ENCODE measurements at places on chromosomes 6 and 20. TPM values are rescaled to one million over a fixed set of nuclear protein-coding genes. Genes with fewer than 3 reads are reported as not detected.

DNA sequence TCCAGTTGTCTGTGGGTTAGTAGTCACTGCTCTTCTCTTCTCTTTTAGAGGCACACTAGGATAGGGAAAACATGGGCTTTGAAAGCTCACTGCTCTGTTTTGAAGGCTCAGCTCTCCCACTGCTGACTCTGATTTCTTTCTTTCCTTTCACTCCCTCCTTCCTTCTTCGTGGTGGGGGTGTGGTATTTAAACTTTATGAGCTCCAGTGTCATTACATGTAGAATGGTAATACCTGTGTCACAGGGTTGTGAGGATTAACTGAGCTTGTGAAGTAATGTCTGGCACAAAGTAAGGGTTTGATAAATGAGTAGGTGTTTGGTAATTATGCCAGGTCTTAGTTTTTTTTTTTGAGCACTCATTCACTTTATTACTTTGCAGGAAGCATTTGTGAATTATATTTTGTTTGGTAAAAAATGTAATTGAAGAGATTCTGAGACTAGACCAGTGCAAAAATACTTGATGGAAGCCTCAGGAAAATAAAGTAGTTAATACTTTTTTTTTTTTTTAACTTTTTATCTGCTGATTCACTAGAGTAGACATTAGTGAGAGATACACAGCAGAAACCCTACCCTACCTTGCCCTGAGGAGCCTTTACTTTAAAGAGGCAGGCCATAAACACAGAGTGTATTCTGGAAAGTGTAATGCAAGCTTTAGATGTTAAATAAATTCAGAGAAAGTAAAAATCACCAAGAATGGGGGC, 17.3 kb downstream of the SMAP1 start:
- DNase-seq: no peak
- no peak overlapping the region for H3K27ac ChIP-seq

DNA sequence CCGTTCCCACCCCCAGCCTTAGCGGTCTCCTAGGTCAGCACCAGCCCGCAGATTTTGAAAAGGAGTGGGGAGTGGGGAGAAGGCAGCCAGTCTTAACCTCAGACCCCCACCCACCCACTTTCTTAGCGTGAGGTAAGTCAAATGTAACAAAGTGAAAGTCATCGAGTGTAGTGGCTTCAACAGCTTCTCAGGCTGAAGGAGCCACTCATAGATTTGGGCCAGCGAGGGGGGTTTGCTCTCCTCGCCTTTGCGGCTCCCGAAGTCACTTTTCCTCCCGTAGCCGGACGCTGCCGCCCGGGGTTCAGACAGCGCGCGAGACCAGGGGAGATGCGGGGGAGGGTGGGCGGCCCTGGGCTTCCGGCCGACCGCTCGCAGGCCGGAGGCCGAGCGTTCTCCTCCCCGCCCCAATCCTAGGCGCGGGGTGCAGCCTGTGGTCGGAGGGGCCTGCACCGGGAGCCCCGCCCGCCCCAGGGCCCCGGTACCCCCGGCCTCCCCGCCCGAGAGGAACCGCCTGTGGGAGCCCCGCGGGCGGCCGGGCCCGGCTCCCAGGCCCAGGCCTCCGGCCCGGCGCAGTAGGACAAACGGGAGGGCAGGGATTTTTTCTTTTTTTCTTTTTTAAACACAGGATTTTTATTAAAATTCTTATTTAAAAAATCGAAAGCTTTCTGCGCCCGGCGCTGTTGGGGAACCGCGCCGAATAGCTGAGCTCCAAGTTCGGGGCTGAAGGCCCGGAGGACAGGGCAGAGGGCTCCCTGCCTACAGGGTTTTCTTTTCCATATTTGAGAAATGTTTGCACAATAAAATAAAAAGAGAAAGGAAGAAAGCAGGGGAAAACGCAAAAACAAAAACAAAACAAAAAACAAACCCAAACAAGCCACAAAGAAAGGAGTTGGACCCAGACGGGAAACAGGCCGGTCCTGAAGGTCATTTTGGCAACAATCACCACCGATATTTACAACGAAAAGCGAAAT, 3.2 kb downstream of the NKX2-2 start:
- H3K4me3 ChIP-seq: peak overlapping the region; percentile 77
- DNase-seq: no peak
- no peaks in the 10 kb centered on the region for H3K36me3 ChIP-seq
- H3K4me1 ChIP-seq: peaks cover 36% of the 10 kb centered on the region
- H3K27me3 ChIP-seq: peaks cover 52% of the 10 kb centered on the region
- H3K27ac ChIP-seq: no peak overlapping the region

DNA sequence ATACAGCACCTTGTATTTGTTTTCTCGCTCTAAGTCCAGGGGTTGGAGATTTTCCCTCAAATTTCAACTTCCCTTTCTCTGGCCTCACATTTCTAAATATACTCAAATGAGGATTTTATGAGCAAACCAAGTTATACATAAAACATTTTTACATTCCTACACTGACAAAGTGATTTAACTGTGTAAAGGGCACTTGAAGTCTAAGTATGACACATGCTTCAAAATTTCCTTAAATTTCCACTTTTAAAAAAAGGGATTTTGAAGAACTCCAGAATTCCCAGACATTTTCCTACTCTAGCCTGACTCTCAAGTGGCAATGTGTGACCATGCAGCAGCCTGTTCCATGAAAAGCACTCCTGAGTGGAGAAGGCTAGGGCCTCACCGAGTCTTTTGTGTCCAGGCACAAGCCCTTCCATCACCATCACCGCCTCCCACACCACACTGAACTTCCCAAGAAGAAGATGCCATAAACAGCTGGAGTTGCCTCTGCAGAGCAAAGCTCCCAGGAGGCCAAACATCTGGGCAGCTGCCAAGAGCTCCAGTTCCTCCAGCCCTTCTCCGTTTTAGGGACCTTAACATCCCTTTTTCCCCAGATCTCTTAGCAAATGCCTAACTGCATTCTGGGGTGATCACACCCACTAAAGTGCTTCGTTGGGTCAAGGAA, 68.9 kb downstream of the NCR2 start:
- H3K4me1 ChIP-seq: no peaks in the 10 kb centered on the region
- H3K27me3 ChIP-seq: peaks cover 37% of the 10 kb centered on the region
- no peaks in the 10 kb centered on the region for H3K36me3 ChIP-seq
- no peak for DNase-seq
- H3K27ac ChIP-seq: no peak overlapping the region

DNA sequence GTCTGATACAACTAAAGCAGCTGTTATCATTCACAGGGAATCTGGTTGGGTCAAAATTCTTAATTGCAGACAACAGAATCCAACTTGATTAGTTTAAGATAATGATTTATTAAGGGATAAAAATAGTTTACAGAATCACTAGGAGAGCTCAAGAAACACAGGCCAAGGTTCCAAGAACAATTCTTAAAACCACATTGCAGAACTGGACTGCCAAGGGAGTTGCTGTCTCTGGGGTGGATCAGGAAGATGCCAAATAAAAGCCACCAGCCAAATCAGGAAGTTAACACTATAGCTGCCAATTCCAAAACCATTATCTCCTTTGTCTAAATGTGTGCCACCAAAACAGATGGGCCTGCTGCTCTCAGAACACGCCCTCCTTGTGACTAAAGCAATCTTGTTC, 53.7 kb downstream of the NUDT3 start:
- H3K27ac ChIP-seq: no peak overlapping the region
- DNase-seq: no peak

DNA sequence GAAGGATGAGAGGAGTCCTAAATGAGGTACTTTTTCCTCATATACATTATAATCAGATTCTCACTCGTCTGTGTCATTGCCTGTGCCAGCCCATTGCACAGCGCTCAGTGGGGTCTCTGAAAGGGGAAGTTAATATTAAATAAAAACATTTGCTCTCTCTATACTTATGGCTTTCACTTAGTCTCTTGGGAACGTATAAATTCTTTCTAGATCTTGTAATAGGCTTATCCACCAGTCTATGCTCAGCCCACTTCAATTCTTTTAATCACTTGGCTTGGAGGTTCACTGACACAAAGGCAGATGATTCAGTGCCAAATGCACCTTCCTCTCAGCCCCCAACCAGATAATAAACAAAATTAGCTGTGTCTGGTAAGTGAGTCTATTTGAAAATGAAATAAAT, 164.3 kb upstream of the OGFRL1 start:
- DNase-seq: no peak
- H3K27ac ChIP-seq: no peak overlapping the region
- peaks cover 2% of the 10 kb centered on the region for H3K27me3 ChIP-seq
- H3K36me3 ChIP-seq: no peaks in the 10 kb centered on the region

GRCh38 chr6:3905945-3906845, 57.0 kb downstream of the FAM50B start:
- no peak overlapping the region for H3K27ac ChIP-seq
- H3K4me3 ChIP-seq: no peak overlapping the region
- no peaks in the 10 kb centered on the region for H3K36me3 ChIP-seq

DNA sequence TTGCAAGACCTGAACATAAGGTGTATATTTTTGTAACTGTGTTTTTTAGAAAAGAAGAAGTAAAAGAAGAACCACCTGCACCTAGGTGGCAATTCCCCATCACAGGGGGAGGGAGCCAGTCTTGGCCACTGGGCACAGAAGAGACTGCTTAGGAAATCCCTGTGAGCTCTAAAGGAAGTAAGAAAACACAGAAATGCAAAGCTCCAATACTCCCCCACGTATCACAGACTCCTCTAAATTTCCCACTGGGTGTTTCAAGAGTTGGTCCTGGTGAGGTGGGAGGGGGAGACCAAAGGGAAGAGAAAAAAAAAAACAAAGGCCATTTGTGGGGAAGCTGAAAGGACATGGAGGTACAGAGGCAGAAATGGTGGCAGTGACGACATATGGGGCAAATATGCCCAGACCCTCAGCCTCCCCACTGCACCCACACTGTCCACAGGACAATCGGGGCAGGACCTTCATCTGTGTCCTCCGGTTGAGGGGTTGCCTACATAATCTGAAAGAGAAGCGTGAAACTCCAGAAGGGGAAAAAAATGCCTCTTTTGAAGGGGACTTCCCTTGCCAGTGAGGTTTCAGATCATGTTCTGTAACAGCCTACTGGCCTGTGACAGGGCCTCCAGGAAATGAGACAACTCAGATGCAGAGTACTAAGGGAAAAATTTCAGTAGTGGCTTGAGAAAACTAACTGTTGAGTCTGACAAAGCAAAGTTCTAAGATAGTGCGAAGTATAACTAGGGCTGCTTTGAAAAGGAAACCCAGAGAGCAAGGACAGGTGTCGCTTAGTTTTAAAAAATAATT, 226.2 kb upstream of the MARCKS start:
- H3K4me3 ChIP-seq: peak overlapping the region; percentile 87
- peaks cover 89% of the 10 kb centered on the region for H3K4me1 ChIP-seq
- H3K27me3 ChIP-seq: no peaks in the 10 kb centered on the region
- no peaks in the 10 kb centered on the region for H3K36me3 ChIP-seq

DNA sequence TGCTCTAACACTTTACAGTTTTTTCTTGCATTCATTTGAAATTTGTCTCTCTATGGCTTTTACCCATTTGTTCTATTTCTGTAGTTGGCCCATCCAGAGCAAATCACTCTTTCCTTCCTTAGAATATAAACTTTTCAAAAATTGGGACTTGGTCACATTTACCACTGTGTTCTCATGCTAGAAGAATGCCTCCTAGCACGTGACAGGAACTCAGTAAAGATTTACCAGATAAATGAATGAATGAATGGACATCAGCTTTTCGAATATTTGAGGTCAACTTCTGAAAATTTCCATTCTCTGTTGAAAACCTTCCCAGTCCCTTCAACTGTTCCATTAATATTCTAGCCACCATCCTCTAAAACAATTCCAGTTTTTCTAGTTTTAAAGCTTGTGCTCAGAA, 294.5 kb downstream of the CD83 start:
- no peak overlapping the region for H3K4me3 ChIP-seq
- H3K27ac ChIP-seq: no peak overlapping the region
- H3K4me1 ChIP-seq: no peaks in the 10 kb centered on the region
- H3K36me3 ChIP-seq: no peaks in the 10 kb centered on the region
- no peak for DNase-seq

GRCh38 chr6:11206576-11206975, 25.9 kb downstream of the NEDD9 start:
- H3K4me3 ChIP-seq: no peak overlapping the region
- no peak for DNase-seq
- peaks cover 69% of the 10 kb centered on the region for H3K36me3 ChIP-seq

GRCh38 chr20:7459083-7459482, 481.2 kb downstream of the HAO1 start:
- no peak overlapping the region for H3K27ac ChIP-seq
- H3K4me3 ChIP-seq: no peak overlapping the region
- H3K27me3 ChIP-seq: no peaks in the 10 kb centered on the region
- H3K36me3 ChIP-seq: no peaks in the 10 kb centered on the region

GRCh38 chr20:1376408-1377270, 16.2 kb downstream of the FKBP1A start:
- DNase-seq: no peak
- peaks cover 65% of the 10 kb centered on the region for H3K4me1 ChIP-seq
- H3K36me3 ChIP-seq: peaks cover 42% of the 10 kb centered on the region
- peak overlapping the region; percentile 55 for H3K4me3 ChIP-seq

- H3K27me3 ChIP-seq: no peaks in the 10 kb centered on the region
- peak overlapping the region; percentile 53 for H3K27ac ChIP-seq
- no peak for DNase-seq
- H3K4me1 ChIP-seq: peaks cover 43% of the 10 kb centered on the region
Observed at GRCh38 chr6:26445934-26446667, 5.8 kb downstream of the BTN3A3 start.

GRCh38 chr6:43275801-43276576, 22.1 kb upstream of the SLC22A7 start:
- H3K27me3 ChIP-seq: peaks cover 30% of the 10 kb centered on the region
- DNase-seq: peak; percentile 45
- H3K4me1 ChIP-seq: peaks cover 31% of the 10 kb centered on the region
- H3K4me3 ChIP-seq: peak overlapping the region; percentile 85

DNA sequence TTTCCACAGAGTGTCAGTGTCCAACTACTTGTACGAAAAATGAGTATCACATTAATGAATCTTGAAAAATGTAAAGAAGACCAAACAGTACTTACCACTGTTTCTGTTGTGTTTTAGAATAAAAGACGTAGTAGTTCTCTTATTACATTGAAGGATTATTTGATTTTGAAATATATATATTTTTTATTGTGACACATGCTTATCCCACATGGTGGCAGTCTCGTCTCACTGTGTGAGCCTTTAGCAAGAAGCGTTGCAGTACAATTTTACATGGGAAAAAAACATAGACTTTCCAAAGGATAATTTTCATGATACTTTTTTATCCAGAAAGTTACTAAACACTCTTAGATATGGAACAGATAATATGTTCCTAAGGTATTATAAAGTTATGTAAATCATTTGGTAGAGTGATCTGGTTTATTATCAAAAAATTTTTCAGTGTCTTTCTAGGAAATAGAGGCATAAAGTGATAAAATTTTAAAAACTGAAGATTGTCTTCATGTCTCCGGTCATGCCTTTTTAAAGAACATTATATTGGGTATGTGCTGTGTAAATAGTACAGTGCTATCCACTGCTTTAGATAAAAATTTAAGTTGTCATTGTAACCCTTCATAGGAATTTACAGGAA, 117.5 kb upstream of the SAMD5 start:
- no peaks in the 10 kb centered on the region for H3K27me3 ChIP-seq
- DNase-seq: no peak
- H3K36me3 ChIP-seq: peaks cover 1% of the 10 kb centered on the region
- peaks cover 3% of the 10 kb centered on the region for H3K4me1 ChIP-seq
- no peak overlapping the region for H3K27ac ChIP-seq

- no peak overlapping the region for H3K4me3 ChIP-seq
- no peak overlapping the region for H3K27ac ChIP-seq
- peaks cover 7% of the 10 kb centered on the region for H3K4me1 ChIP-seq
- DNase-seq: no peak
Observed at GRCh38 chr6:163866192-163866591, 451.7 kb downstream of the QKI start.

Gene HLA-DOA
- 167 TPM for total RNA-seq

Gene HLA-DMB
- 341 TPM for total RNA-seq

Gene CST5
- total RNA-seq: not detected

Gene ADGRB3
- not detected for total RNA-seq

Gene IRF4
- 417 TPM for total RNA-seq

Gene MAS1
- total RNA-seq: not detected

Gene FILIP1
- total RNA-seq: not detected
